Activated CD8-positive, alpha-beta memory T cell treated with anti-CD3 and anti-CD28 coated beads for 24 hours (primary cell): ENCODE measurements at places on chromosomes 5 and 9.

- DNase-seq, result no peak
Measured at GRCh38 chr5:115713408-115713807, 87.6 kb upstream of the TMED7 start.

DNA sequence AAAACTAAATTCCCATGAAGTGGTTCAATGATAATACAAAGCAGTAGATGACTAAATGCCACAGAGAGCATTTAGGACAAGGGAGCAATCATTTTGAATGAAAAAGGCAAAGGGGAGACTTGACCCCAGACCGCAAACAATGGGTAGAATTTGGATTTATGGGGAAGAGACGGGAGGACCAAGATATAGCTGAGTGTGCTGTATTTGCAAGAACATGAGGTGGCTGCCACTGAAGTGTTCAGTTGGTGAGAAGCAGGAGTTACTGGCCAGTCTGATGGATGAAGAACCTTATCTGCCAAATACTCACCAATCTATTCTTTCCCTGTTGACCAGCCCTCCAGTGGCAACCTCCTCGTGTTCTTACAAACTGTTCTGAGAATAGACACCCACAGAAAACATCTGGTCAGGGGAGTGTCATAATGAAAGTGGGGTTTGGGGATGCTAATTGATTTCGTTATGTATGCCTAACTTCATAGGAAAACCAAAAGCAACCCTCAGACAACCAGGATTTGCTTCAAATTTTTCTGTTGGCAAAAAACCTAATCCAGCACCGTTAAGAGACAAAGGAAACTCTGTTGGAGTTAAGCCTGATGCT is 19.8 kb downstream of the TDRD7 start:
- DNase-seq, result no peak

DNA sequence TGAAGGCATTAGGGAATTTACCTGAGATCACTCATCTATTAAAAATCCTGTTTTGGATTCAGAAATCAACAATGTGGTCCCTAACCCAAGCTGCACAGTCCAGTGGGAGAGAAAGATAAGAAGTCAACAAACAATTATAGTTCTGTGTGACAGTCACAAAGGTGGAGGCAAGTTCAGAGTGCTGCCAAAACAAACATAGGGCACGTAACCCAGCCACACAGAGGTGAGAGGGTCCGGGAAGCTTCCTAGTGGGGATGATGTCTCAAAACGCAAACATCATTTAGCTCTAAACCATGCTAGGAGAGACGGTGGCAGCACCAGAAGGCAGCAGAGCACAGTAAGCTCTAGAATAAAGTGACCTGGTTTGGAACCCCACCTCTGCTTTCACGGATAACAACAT is 158.9 kb downstream of the MAPKAP1 start:
- no peak for DNase-seq

GRCh38 chr5:21654556-21654955 is 1198.6 kb downstream of the CDH12 start:
- DNase-seq, result no peak

GRCh38 chr5:152170350-152170749 is 234.7 kb downstream of the NMUR2 start:
- DNase-seq, result no peak

DNA sequence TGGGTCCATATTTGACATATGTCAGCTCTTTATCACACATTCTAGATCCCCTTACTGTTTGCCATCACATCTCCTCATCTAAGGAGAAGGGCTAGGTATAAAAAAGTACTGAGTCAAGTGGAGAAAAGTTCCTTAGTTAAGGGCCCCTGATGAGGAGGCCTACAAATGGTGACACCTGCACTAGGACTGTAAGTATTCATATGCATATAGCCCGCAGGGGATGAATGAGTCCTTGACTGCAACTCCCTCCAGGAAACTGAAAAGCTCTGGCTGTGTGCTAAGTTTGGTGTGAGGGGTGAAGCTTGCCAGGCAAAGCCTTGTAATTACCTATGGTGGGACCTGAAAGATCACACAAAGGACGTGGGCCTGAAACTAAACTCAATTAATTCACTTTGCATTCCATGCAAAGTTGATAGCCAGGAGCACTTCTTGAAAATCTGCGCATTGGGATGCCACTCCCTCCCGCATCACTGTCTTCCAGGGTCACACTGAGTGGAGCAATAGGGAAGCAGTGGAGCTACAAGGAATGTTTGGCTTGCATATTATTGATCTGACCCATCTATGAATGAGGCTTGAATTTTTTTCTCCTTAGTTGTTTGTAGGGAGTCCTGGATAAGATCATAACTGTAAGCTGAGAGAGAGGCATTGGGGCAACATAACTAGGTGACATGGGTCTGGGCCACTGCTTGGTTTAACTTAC is 11.9 kb upstream of the EQTN start:
- no peak for DNase-seq
